ENCODE measurements at places on chromosomes 2 and 18. TPM values are rescaled to one million over a fixed set of nuclear protein-coding genes. Genes with fewer than 3 reads are reported as not detected.

- DNase-seq = no peak
Observed at GRCh38 chr2:82834893-82835292, 1624.2 kb downstream of the SUCLG1 start.

DNA sequence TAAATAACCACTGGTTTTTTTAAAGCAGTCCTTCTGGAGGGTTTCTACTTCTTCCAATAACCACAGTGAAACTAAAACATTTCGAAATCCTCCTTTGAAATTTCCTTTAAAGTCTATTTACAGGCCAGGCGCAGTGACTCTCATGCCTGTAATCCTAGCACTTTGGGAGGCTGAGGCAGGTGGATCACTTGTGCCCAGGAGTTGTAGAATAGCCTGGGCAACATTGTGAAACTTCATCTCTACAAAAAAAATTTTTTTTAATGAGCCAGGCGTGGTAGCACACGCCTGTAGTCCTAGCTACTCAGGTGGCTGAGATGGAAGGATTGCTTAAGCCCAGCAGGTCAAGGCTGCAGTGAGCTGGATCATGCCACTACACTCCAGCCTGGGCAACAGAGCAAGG lies 15.2 kb downstream of the KIDINS220 start:
- peak; percentile 20 for DNase-seq

GRCh38 chr2:203583084-203583695 lies 48.1 kb upstream of the RAPH1 start:
- DNase-seq = no peak

DNA sequence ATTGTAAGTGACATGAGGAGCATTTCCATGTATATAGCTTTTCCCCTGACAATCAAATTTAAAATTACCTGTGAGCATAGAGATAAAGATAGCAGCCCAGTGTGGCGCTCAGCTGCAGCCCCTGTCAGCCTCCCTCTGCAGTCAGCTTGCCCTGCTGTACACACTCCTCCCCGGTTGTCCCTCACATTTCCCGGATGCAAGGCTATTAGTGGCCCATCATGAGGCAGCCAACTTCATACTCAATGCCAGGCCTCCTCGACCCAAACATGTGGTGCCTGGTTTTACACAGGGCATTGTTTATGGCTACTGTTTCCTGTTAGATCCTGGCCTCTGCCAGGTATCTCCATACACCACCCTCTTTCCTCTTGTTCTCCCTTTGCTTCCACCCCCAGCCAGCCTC lies 116.1 kb upstream of the SH3BP4 start:
- DNase-seq = no peak

DNA sequence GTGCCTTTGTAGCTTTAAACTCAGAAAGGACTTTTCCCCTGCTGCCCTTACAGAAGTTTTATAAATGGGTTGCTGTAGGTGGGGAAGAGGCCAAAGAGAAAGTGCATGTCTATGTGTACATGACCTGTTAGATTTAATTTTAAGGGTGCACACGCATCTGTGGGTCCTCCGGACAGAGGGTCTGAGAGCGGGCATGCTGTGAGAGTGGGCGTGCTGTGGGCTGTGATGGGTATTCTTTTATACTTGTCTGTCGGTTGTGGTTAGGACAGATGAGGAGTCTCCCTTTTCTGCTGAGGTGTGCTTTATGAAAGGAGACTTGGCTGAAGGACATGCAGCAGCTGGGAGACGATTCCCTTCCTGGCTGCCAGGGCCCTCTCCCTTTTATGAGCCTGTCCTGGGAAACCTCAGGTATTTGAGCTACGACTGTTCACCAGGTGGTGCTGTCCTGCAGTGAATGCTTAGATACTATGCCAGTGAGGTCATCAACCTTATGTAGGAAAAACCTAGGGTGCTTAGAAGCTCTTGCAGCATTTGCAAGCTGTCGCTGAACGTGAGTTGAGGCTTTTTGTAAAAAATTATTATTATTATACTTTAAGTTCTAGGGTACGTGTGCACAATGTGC lies 67.5 kb downstream of the TANC1 start:
- peak; percentile 88 for DNase-seq

- no peak for DNase-seq
Observed at GRCh38 chr18:10398571-10398970, 55.9 kb upstream of the APCDD1 start.

- DNase-seq = peak; percentile 66
Observed at GRCh38 chr2:85611705-85612587, at the start of gene C2orf68. TSS of gene C2orf68 (minus strand) at chr2:85612066. CDS start at chr2:85611984, 82 bp downstream.

RANBP2 gene
- 52.7 TPM for total RNA-seq

GRP gene
- total RNA-seq = not detected

RAD51AP2 gene
- 0.10 TPM for total RNA-seq
